Subcutaneous adipose tissue (tissue), 4 donors: ENCODE measurements at places on chromosomes 7 and 10. TPM values are rescaled to one million over a fixed set of nuclear protein-coding genes. Genes with fewer than 3 reads are reported as not detected.

TMEM236 gene
- total RNA-seq, result 5.5 TPM

UTF1 gene
- total RNA-seq, result not detected

HMX3 gene
- not detected for total RNA-seq

GRID1 gene
- 2.0 TPM for total RNA-seq

TFR2 gene
- total RNA-seq, result not detected

FAM25A gene
- not detected for total RNA-seq

CHST15 gene
- total RNA-seq, result 16.8 TPM

CTAGE8 gene
- total RNA-seq, result 0.68 TPM

HYAL4 gene
- total RNA-seq, result not detected

SCRN1 gene
- 37.4 TPM for total RNA-seq

GPR85 gene
- not detected for total RNA-seq

HOXA3 gene
- total RNA-seq, result 3.6 TPM

DNAJB9 gene
- 30.8 TPM for total RNA-seq

NOS3 gene
- 8.5 TPM for total RNA-seq

CALY gene
- total RNA-seq, result not detected

EN2 gene
- not detected for total RNA-seq

CADPS2 gene
- total RNA-seq, result 27.9 TPM

MAP3K8 gene
- total RNA-seq, result 54.8 TPM

SEC31B gene
- 8.8 TPM for total RNA-seq

HOXA10 gene
- total RNA-seq, result 22.6 TPM

DOCK1 gene
- total RNA-seq, result 62.4 TPM

GPR158 gene
- total RNA-seq, result 0.16 TPM
